Adrenal gland (tissue), 19 donors: ENCODE measurements at places on chromosomes 5 and 9.
A peak's percentile ranks its signal among the peaks of the same experiment; 100 is the strongest.

- H3K4me1 ChIP-seq = peaks cover 9% of the 10 kb centered on the region
- peak; percentile 81 for DNase-seq
Measured at GRCh38 chr5:154648706-154649105, 106.5 kb upstream of the LARP1 start.

- H3K27ac ChIP-seq = no peak overlapping the region
- no peaks in the 10 kb centered on the region for H3K27me3 ChIP-seq
- H3K4me1 ChIP-seq = no peaks in the 10 kb centered on the region
- no peaks in the 10 kb centered on the region for H3K36me3 ChIP-seq
- DNase-seq = no peak
Measured at GRCh38 chr5:95565280-95565920, 10.5 kb downstream of the ARSK start.

GRCh38 chr5:82349652-82350051 is 71.5 kb upstream of the RPS23 start:
- H3K4me3 ChIP-seq = no peak overlapping the region
- DNase-seq = no peak
- H3K27me3 ChIP-seq = no peaks in the 10 kb centered on the region
- H3K27ac ChIP-seq = no peak overlapping the region

GRCh38 chr9:27864644-27865438 is 291.6 kb upstream of the C9orf72 start:
- H3K4me3 ChIP-seq = no peak overlapping the region
- H3K27ac ChIP-seq = no peak overlapping the region
- no peaks in the 10 kb centered on the region for H3K36me3 ChIP-seq
- H3K4me1 ChIP-seq = no peaks in the 10 kb centered on the region
- DNase-seq = no peak

- H3K4me3 ChIP-seq = no peak overlapping the region
- H3K27ac ChIP-seq = no peak overlapping the region
- H3K4me1 ChIP-seq = peaks cover 15% of the 10 kb centered on the region
- H3K27me3 ChIP-seq = no peaks in the 10 kb centered on the region
- no peaks in the 10 kb centered on the region for H3K36me3 ChIP-seq
- no peak for DNase-seq
Measured at GRCh38 chr9:251398-251797, 36.7 kb downstream of the DOCK8 start.

DNA sequence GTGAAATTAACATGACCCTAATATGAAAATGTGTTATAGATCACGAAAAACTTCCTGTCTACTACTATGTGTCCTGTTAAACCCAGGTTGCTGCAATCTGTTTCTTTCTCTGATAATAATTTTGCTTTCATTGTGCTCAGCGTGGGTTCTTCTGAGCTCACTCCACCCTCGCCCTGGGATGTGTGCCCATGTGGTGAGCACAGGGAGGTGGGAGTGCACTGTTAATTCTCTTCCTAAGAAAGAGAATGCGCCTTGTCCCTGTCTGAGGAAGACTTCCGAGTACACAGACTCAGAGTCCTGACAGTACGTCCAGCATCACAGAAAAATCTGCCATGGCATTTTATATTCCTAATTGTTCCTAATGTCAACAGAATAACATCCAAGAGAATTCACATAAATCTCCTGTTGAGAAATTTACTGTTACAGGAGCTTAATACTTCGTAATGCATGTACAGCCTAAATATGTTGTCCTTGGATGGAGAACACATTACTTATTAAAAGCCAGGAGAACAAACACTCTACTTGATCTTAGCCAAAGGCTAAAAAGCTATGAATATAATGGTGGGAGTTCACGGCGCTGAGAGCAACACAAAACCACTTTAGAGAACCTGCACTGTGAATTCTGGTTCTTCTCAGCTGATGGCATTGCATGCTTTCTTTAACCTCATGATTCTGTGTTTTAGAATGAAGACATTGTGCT is 102.6 kb downstream of the PDE4D start:
- H3K27me3 ChIP-seq = no peaks in the 10 kb centered on the region
- no peaks in the 10 kb centered on the region for H3K4me1 ChIP-seq

DNA sequence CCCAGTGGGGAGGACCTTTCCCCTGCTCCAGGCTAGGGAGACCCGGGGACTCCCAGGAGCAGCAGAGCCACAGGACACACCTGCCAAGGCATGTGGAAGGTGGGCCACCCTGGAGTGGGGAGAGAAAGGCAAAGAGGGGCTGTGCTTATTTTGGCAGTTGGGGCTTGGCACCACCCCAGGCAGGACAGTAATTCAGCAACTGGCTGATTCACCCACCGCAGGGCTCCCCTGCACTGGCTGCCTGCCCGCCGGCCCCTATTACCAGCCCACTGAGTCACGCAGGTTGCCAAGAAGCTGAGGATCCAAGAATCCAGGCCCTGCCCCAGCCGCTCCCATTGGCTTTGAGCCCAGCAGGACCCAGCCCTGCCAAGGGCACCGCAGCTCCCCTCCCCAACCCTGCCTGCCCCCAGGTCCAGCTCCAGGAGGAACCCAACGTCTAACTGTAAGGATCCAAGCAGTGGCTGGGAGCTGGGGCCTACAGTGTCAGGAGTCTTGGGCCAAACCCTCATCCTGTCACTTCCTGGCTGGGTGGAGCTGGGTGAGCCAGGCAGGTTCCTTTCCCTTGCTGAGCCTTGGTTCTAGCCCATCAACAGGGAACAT is 14.2 kb upstream of the RALGDS start:
- H3K27me3 ChIP-seq = no peaks in the 10 kb centered on the region
- peak overlapping the region; percentile 80 for H3K27ac ChIP-seq
